ENCODE measurements at places on chromosomes 16 and 17.

DNA sequence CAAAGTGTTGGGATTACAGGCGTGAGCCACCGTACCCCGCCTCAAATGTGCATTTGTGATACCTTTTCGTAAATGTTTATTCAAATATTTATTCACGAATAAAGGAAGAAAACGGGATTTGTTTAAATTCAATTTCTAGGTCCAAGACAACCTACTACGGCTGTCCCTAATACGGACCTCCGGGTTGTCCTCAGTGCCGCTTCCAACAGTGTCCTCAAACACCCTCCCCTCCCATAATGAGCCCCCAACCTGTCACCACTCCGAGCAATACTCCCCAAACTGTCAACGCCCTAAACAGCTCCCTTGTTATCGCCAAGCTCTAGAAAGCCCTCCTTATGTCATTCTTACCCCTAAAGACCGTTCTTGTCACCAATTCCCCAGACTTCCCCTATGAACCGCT, 539 bp upstream of the GABARAPL2 start:
- no peak for DNase-seq

DNA sequence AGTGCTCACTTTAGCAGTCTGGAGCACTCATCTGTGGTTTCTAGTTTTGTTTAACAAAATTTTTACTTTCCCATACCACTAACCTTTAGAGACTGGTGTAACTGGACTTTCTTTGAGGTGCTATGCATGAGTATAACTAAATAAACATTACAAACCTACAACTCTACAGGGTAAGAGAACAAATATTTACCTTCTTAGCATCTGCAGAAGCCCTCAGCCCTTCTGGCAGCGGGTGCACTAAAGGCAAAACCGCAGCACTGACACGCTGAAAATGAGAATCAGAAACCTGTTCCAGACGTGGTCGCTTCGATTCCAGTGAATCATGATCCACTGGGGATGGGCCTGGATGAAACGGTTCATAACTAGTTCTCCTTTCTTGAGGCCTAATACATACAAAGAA, 43.7 kb downstream of the NCOR1 start:
- no peak for DNase-seq

DNA sequence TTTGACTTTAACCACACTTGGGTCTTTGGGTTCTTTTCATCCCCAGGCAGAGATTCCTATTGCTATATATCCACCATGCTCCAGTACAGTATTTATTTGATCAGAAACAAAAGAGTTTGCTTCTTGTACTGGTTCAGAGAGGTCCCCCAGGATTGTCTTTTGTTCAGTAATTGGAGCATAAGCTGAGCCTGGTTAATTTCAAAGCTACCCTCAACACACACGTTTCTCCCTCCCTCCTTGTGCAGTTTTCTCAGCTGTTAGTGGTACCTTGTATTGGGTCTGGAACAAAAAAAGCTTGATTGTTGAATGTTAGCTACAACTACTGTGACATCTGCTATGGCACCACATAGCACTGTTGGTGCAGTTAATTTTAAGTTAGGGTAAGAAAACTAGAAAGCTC, 50.0 kb downstream of the NUP93 start:
- no peak for DNase-seq

DNA sequence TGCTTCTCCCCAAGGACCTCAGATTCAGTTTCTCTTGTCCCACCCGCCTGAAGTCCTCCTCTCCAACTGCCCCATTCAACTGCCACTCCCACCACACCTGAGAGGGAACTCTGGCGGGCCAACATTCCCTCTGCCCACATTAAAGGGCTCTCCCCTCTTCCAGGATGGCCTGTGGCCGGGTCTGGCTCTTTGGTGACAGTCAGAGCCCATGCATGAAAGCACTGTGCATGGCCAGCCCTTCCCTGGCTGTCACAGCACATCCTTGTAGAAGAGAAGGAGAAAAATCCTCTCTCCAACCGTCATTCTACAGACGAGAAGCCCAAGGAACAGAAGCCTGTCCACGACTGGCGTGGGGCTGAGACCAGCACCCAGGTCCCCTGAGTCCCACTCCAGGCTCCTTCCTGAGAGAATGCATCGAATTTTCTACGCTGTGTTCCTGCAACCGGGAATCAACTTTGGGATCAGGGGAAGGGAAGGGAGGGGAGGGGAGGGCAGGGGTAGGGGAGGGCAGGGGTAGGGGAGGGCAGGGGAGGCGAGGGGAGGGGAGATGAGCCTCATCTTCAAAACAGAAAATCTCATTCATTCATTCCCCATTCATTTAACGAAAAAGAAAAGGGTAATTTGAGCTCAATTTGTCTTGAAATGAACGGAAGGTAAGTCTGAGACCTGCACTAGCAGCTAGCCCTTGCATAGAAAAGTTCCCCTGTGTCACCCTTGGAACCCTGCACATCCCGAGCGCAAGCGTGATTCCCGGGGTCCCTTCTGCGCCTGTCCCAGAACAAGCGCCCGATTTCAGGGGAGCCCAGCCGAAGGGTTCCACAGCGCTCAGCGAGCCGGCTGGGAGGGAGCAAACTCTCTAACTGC, at the start of gene ABCC12:
ABCC12 (minus strand) TSS at position 68 of the 864 bp plus-strand sequence. CDS start 9,569 bp downstream, outside the sequence.
- peak; percentile 55 for DNase-seq

DNA sequence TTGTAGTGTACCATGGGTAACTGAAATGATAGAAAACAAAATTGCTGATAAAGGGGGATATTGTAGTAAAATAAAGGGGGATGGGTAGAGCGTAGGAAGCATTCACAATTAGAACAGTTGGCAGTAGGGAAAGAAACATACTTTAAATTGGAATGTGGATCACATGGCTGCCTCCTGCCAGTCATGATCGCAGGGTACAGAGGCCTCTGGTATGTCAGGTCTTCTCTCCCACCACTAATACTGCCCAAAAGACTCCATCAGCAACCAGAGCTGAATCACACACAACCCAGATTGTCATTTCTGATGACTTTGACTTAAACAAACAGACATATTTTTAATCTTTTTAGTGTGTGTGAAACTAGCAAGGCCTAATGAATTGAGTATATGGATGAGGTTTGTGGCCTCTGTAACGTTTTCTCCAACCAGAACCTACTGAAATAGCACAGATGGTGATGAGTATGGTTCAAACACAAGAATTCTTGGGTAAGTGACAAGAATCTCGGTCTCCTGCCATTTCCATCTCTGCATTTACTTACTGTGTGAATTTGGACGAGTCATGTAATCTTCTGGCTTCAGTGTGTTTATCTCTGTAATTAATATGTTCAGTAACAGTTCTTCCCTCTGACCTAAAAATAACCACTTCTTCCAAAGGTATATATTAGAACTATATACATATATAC, 112.6 kb downstream of the USP22 start:
- no peak for DNase-seq

DNA sequence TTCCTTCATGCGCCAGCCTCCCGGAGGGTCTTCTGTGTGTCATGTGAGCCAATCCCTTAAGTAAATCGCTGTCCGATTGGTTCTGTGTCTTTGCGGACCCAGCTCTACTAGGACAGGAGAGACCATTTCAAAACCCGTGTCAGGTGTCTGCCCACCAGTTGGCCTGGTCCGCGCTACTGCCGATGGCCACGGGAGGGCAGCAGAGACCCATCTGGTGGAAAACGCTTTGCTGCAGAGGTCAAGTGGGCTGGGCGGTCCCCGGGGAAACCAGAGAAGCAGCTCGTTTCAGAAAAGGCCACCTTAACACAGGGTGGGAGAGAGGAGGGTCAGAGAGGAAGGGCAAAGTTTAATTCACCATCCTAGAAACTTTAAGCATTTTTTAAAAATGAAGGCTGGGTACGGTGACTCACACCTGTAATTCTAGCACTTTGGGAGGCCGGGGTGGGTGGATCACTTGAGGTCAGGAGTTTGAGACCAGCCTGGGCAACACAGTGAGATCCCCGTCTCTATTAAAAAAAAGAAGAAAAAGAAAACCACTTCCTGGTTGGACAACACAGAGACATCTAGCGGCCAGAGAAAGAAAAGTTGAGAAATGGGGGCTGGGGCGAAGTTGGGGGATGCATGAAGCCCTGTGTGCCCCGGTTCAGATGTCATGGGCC, 2.8 kb upstream of the CIBAR2 start:
- DNase-seq: peak; percentile 95

- DNase-seq: no peak
Measured at GRCh38 chr16:58127033-58127556, 2.1 kb downstream of the CFAP20 start.

GRCh38 chr17:62994931-62995330, 28.9 kb downstream of the TANC2 start:
- DNase-seq: no peak

- no peak for DNase-seq
Measured at GRCh38 chr16:72927199-72928089, 120.5 kb downstream of the ZFHX3 start.

DNA sequence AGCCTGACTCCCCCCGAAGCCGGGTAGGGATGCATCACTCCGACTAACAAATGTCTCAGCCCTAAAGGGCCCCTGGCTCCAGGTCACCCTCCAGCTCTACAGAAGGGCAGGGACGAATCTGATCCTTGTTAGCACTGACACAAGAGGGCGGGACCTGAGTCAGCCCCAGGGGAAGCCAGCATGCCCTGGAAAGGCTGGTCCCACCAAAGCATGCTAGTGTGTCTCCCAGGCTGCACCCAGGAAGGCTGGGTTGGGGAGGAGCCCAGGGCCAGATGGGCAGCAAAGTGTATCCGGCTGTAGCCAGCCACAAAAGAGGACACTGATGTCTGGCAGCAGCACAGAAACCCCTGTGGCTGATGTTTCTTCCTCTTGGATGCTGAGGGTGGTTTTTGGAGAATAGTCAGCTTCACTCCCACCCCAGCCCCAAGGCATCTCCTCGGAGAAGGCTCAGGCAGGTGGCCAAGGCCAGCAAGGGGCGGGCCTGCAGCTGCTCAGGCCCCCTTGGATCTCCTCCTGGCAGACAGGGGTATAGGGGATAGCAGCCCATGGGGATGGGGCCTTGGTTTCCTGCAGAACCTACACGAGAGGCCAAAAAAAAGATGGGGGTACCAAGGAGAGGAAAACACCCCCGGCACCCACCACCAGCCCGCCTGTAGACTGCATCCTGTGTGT, 11.0 kb downstream of the NATD1 start:
- DNase-seq: no peak

- DNase-seq: no peak
Measured at GRCh38 chr16:399340-400019, 2.2 kb upstream of the DECR2 start.

- no peak for DNase-seq
Measured at GRCh38 chr17:39763051-39763820, 25.5 kb downstream of the GRB7 start.

- no peak for DNase-seq
Measured at GRCh38 chr16:73354434-73354833, 306.5 kb upstream of the ZFHX3 start.

DNA sequence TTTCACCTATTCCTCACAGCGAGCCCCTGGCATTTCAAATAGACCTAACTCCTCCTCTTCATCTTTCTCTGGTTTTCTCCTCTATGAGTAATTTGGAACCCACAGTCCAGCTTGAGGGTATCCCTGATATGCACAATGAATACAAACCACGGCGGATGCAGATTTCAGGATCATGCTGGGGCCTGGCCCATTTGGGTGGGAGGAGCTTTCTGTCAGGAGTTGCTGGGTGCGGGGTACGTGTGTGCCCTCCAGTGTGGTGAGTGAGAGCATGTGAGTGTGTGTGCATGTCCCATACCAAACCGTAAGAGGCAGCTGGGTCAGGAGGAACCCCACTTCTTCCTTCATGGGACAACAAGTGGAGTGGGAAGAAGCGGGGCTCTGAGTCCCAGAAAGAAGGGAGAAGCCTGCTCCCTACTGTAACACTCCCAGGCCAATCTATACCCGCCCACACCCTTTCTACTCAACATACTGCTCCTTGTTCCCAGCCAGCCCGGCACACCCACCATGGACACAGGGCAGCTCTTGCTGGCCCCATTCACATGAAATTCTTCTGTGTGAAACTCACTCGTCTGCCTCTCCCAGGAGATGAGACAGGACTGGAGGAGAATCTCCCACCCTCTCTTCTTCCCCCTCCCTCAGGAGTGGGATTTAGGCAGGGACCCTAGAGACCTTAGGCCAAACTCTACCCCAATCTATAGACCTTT, 18.4 kb downstream of the CNTNAP1 start:
- DNase-seq: no peak

- no peak for DNase-seq
Measured at GRCh38 chr17:5011928-5012327, 14.2 kb downstream of the KIF1C start.

GRCh38 chr16:6081320-6081976, 983.9 kb upstream of the EEF2KMT start:
- no peak for DNase-seq

DNA sequence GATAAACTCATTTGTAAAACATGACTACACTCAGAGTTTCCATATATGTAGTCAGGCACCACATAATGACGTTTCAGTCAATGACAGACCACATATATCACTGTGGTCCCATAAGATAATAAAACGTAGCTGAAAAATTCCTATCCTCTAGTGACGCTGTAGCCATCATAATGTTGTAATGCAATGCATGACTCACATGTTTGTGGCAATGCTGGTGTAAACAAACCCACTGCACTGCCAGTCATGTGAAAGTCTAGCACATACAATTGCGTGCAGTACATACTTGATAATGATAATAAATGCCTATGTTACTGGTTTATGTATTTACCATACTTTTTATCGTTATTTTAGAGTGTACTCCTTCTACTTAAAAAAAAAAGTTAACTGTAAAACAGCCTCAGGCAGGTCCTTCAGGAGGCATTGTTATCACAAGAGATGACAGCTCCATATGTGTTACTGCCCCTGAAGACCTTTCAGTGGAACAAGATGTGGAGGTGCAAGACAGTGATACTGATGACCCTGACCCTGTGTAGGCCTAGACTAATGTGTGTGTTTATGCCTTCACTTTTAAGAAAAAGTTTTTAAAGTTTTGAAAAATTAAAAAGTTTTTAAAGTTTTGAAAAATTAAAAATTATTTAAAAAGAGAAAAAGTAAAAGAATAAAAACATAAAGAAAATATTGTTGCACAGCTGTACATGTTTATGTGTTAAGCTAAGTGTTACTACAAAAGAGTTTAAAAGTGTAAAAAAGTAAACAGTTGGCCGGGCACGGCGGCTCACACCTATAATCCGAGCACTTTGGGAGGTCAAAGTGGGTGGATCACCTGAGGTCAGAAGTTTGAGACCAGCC, 9.0 kb downstream of the STAT5B start:
- DNase-seq: no peak

GRCh38 chr16:50879873-50880695, 138.2 kb downstream of the CYLD start:
- DNase-seq: no peak
